Stimulated activated CD4-positive, alpha-beta T cell treated with anti-CD3 and anti-CD28 coated beads, Interleukin-1b, Interleukin-23, amount 100 ng/mL, for 1 hour (primary cell): ENCODE measurements at places on chromosomes 3 and 15.

- DNase-seq = no peak
Observed at GRCh38 chr15:39922462-39923092, 2.5 kb upstream of the GPR176 start.

DNA sequence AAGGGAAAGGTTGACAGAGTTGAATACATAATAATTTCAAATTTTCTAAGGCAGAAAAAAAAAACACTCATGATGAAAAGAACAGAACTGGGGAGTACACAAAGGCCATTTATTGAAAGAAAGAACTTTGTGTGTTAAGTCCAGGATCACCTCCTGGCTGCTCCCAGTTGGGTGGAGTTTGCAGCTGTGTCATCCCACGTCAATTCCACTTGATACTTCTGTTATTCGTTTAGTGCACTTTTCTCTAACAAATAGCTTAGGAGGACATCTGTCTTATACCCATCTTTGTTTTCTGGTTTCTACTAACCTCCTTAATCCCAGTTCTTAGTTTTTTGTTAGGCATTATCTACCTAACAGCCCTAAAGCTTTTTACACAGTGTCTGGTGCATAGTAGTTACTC is 44.7 kb downstream of the SGO1 start:
- DNase-seq = no peak

GRCh38 chr3:49792371-49793150 is 6.2 kb upstream of the IP6K1 start:
- no peak for DNase-seq

DNA sequence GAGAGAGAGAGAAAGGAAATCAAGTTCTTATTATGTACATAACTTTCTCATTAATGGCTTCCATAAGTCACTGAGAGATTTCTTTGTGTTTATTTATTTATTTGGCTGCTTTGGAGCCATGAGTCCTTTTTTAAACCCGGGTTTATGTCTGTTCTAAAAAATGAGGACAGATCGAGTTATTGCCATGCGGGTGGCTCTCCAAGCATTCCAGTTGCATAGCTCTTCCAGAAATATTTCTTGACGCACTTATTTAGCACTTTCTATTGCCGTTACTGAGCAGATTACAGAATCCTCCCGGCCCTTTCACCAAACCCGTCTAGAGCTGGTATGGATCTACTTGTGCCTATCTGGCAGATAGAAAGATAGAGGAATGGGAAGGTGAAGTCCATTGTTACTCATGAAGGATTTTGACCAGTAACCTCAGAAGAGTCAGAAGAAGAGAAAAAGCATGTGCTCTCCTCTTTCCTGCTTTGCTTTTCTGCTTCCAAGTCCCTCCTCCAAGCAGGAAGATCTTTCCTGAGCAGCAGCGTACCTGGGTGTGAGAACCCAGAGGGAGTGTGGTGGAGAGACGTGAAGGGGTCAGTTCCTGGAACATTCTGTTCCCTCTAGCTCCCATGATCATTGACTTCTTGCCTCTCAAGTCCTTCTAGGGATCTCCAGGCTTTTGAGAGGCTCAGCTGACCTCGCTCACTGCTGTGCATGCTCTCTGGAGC is 112.8 kb downstream of the LPP start:
- no peak for DNase-seq

GRCh38 chr3:45123030-45123429 is 23.1 kb downstream of the CDCP1 start:
- DNase-seq = no peak

DNA sequence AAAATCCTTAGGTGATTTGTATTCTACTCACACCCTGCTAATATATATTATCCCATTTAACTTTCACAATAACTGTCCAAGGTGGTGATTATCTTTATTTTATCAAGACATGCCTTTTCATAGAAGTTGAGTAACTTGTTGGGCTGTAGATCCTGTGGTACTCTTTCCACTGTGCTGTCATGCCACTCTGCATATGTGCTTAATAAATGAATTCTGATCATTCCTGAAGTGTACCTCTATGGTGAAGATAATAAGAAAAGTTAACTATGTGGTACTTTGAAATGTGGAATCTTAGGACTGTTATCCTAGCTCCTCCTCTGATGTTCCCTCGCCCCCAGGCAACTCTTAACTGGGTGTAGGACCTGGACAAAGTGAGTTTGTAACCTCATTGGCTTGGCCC is 5.2 kb downstream of the SNRK start:
- no peak for DNase-seq

GRCh38 chr15:47814620-47815019 is 97.3 kb downstream of the SEMA6D start:
- no peak for DNase-seq

DNA sequence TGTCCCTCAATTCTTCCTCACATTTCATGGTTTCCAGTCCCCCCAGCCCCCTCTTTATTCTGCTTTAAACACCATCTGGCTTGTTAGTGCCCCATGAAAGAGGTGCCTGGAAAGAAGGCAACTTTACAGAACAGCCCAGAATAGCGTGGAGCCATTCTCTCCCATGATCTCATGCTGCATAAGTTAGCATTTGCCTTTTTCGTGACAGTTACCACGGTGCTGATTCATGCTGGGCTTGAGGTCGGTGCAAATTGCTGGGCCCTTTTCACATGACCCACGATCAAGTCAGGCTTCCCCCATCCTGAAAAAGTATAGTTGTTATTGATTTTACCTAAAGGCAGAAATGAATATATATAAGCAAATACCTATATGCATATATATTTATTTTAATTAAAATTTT is 29.6 kb downstream of the SQOR start:
- DNase-seq = no peak

DNA sequence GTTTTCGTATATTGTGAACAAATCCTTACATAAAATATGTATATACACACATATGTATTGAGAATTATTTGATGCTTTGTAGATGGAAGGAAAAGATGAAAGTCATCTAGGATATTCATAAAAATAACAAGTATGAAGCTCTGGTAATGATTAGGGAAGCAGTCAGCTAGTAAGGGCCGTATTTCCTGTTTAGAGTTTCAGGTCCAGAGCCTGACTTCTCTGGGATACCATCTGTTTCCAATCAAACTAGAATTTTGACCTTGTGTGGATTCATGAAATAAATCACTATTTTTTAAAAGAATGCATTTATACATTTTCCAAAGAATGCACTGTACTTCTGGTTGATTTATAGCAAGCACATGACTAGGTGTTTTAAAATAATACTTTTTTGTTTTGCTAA is 156.1 kb upstream of the CGNL1 start:
- DNase-seq = no peak

- no peak for DNase-seq
Observed at GRCh38 chr3:171444001-171444690, 16.1 kb downstream of the TNIK start.

DNA sequence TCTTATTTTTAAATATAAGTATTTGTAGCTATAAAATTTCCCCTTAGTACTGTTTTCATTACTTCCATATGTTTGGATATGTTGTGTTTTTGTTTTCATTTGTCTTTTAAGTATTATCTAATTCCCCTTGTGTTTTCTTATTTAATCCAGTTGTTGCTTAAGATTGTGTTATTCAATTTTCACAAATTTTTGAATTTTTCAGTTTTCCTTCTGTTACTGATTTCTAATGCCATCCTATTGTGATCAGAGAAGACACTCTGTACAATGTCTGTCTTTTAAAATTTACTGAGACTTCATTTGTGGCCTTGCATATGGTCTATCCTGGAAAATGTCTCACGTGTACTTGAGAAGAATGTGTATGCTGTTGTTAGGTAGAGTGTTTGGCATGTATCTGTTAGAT is 795.6 kb upstream of the CFAP20DC start:
- DNase-seq = no peak

DNA sequence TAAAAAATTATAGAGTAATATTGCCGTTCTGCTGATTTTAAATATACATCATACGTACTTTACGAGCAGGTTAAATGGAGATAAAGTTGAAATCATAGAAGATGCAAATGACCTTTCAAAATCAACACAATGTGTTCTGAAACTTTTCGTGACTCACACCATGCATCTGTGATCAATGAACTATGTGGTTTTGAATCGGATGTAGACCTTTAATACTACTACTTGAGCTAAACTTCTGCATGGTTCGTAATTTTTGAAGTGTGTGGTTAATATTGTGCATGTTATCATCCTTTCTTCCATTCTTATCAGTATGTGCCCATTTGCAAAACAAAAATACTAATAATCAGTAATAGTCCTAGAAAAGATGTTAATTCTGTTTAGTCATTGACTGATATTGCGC is 58.9 kb downstream of the GASK1A start:
- DNase-seq = no peak

GRCh38 chr3:53693451-53693850 is 152.8 kb downstream of the CHDH start:
- no peak for DNase-seq

DNA sequence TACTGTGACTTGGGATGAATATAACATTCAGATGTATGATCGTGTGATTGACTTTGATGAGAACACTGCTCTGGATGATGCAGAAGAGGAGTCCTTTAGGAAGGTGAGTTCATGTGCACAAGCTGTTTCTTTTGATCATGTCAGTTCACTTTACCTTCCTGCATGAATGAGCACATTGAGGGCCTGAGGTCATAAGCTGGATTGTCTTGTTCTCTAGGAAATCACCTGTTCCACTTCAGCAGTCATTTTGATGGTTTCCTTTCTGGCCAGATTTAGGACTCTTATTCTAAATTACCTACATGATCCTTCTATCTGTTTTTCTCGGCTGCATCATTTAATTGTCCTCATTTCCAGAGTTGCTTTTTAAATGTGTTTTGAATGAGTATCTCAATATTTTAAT is 4.1 kb downstream of the RCN2 start:
- no peak for DNase-seq

DNA sequence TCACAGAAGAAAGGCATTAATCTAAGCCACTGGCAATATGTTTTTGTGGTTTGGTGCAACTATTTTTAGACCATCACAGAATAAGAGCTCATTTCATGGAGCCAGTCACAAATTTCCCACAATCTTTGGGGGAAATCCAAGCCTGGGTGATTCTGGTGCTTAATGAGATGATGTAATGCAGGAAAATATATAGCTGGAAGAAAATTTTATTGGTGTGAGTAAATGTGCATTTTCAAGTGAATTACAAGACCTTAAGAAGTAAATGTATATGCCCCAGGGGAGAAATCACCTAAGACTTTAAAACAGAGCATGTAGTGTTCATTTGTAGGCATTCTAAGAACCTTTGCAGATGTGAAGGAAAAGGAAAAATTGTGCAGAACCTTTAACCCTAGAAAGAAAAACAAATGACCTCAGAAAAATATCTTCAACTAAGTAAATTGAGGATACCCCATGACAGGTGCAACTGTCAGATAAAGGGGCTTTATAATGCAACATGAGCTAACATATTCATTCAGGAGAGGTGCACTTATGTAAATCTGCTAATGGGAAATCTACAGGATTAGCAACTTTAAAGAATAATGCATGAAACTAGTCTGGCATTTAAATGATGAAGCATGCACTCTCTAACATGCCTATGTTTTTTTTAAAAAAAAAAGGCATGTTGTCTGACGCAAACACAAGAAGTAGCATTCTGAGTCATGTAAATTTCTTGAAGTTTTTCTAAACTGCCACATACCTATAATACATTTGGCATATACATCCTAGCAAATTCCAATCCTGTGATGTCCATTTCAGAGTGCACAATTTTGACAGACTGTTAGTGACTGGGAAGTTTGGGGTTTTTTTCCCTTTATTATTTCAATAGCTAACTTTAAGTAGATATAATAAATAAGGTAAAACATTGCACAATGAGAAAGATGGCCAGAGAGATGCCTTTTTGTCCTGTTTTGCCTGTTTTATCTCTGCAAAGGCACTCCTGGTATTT is 105.1 kb downstream of the MEX3B start:
- DNase-seq = no peak

DNA sequence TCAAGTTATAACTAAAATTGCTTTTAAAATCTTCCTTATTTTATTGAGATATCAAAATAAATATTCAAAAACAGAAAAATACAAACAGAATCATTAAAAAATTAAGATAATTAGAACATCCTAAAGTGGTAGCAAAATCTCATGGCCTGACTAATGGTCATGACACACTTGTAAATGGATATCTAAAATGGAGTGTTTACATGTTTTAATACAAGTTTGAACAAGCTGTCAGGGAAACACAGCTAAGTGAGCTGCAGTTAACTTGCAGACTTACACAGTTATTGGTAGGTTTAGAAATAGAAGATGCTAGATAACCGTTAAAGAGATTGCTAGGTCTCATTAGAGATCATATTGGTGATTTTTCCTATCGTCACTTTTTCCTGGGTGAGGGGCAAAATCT is 242.3 kb downstream of the LPP start:
- no peak for DNase-seq

DNA sequence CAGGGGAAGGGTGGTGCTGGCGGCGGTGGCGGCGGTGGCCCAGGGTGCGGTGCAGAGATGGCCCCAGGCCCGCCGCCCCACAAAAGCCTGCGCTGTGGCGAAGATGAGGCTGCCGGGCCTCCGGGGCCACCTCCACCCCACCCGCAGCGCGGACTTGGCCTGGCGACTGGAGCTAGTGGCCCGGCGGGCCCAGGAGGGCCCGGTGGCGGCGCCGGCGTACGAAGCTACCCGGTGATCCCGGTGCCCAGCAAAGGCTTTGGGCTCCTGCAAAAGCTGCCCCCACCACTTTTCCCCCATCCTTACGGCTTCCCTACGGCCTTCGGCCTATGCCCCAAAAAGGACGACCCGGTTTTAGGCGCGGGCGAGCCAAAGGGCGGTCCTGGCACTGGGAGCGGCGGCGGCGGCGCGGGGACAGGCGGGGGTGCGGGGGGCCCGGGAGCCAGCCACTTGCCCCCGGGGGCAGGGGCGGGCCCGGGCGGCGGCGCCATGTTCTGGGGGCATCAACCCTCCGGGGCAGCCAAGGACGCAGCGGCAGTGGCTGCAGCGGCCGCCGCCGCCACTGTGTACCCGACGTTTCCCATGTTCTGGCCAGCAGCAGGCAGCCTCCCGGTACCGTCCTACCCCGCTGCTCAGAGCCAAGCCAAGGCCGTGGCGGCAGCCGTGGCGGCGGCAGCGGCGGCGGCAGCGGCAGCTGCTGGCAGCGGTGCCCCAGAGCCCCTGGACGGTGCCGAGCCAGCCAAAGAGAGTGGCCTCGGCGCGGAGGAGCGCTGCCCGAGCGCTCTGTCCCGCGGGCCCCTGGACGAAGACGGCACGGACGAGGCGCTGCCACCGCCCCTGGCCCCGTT is 1.6 kb downstream of the SKOR1 start:
- no peak for DNase-seq

DNA sequence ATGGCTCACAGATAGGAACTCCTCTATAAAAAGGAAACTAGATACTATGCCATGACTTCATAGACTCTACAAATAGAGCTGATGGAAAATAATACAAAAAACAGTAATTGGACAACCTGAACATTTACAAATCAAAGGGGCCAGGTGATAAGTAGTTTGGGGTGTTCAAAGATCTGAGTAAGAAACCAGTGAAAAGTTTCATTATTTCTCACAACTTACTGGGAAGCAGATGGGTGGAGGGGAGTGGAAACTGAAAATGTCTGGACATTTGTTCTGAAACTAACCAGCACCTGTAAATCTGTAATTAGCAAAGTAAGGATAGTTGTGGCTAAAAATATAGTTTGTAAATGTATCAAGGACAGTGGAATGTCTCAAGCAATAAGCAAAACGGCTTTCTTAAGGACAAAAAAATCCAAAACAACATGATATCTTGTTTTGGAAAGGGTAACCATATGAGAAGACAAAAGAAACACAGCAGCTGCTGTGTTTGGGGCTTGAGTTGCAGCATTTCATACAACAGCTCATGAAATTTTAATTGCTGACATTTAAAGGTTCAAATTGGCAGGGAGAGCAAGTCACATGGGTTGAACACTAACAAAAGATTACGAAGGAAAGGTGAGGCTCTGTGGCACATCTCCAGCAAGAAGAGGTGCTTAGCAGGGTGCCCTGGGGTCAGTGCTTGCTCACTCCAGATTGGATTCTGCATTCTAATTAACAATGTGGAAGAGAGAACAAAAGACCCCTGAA is 26.8 kb upstream of the THBS1 start:
- no peak for DNase-seq
